Effector CD4-positive, alpha-beta T cell (primary cell): ENCODE measurements at places on chromosomes 2 and 18.

- DNase-seq, result no peak
Measured at GRCh38 chr2:202542142-202542541, 92.6 kb upstream of the FAM117B start.

DNA sequence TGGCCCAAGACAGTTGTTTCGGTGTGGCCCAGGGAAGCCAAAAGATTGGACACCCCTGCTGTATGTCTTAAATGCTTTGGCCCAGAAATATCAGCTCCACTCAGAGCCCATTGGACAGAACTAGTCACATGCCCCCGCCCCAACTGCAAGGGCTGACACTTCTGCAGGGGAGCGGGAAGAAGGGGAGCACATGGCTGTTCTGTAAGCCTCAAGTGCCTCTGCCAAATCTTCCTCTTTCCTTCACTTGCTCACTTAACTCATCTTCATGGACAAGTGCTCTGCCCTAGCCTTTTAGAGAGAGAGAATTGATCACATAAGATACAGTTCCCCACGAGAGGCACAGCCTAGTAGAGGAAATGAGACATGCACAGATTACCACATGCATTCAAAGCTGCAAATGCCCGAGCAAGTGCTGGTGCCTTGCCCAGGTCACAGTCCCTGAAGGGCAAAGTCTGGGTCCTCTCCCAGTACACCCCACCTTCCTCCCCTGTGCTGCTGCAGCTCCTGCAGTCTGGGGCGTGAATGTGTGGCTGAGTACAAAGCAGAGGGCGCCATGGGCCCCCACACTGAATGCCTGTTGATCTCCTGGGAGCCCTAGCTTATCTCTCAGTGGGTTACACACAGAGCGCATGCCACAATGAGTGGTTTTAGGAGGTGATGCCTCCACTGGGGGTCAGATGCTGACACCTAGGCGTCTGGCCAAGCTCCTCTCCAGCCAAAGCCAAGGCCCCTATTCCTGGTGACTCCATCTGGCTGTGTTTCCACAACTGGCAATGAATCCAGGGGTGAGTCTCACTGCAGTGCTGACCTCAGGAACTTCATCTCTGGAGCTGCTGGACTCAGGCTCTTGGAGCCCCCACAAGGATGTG is 135.3 kb downstream of the CTIF start:
- DNase-seq, result no peak

DNA sequence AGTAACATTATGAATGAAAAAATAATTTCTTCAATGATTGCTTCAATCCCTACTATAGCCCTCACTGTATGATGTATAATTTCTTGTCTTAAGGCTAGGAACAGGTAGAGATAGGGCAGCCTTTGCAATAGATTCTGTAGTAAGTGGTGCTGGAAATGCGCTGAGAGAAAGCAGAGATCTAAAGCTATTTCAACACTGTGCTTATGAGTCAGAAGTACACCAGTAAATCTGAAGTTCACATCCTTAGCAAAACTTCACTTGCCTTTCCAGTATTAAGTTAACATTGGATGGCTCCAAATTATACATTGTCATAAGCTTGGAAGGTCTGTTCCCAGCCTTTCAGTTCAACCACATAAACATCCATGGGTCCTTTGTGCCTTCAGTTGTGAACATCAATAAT is 178.2 kb upstream of the EPHA4 start:
- DNase-seq, result no peak

GRCh38 chr2:132448771-132449170 is 32.2 kb downstream of the GPR39 start:
- no peak for DNase-seq

DNA sequence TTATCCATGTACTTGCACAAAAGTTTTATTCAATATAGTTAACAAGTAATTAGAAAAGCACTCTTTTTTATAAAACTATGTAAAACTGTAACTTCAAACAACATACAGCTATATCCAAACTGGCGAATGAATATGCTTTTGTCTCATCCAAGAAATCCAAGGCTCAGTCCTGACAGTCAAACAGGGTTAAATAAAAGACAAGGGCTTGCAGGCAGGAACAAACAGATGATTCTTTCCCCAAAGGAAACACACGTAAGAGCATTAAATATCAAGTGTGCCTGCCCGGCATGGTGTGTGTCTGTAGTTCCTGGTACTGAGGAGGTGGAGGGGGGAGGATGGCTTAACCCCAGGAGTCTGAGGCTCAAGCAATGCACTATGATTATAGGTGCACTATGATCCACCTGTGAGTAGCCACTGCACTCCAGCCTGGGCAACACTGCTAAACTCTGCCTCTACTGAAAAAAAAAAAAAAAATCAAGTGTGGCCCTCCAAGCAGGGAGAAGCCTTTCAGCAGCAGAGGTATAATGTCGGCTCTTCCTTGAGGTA is 171.3 kb downstream of the DLGAP1 start:
- no peak for DNase-seq

- DNase-seq, result no peak
Measured at GRCh38 chr2:173221132-173221695, 133.5 kb upstream of the CDCA7 start.

DNA sequence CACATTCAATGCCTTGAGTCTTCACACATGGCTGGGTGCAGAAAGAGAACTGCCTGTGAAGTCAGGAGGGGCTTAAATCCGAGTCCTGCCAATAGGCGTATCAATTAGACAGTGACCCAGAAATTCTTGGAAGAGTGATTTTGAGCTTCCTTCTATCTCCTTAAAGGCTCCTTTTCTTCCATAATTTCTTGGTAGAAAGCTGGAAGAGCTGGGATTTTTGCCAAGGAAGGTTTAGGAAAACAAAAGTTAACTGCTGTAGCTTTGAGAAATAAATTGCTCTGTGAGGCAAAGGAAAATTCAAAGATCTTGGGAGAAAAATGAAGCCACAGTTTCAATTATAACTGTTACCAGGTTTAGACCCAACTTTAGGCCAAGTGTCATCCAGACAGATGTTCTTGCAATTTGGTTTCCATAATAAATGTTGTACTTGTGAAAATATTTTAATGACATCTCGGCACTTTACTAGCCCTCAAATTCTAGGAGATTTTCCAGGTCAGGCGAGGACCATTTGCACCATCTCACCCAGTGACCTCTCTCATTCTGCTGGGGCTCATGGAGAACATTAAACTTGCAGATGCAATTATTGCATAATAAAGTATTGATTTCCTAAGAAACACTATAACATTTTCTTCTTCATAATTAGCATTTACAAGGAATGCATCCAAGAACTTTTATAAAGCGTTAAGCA is 329.7 kb upstream of the MEIS1 start:
- DNase-seq, result no peak

DNA sequence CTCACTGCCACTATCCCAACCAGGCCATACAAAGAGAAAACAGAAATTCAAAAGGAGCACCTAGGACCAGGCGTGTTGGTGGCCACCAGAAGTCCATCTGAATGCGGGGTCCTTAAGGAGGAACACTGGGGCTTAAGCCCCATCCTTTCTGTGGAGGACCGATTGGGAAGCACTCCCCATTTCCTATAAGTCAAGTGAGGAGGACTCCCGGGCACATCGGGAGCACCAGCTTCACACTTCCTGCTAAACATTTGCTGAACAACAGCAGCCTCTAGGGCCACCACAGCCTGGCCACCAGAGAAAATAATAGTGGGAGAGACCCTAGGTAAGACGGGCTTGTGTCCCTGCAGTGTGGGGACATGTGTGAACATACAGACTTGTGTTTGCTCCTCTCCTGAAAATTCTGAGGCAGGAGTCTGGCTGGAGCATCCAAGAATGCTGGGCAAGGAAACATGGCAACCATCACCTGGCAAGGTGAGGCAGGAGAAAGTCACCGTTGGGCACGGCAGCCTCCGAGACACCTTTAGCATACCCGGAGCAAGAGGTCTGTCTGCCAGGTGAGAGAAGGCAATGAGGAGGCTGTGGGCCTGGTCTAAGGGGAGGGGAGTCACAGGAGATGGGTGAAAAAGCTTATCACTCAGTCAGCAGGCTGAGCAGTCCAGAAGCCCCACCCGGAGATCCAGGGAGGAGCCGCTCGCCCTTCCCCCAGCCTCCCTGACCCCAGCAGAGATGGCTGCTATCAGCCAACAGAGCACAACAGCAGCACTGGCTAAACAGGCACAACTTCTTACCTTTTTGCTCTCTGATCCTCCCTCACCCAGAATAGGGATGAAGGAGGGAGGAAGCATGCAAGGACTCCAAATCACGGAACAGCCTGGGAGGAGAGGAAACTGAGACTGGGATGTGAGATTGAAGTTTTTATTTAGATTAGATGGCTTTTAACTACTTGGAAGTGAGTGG is 282.3 kb downstream of the EIPR1 start:
- no peak for DNase-seq

DNA sequence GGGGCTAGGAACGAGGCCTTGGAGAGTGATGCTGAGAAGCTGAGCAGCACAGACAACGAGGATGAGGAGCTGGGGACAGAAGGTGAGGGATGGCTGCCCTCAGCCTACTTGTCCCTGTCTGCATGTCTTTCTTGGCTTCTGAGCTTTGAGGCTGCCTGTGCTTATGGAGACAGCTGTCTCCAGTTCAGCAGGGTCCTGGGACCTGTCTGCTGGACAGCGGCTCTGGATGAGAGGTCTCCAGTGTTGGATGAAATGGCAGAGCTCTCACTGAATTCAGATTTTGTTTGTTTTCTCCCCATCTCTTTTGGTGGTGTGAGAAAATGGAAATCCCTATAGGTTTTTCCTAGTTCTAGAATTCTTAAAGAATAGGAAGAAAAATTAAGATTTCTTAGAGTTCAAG is 54.8 kb downstream of the NTSR2 start:
- DNase-seq, result no peak

- DNase-seq, result no peak
Measured at GRCh38 chr2:212109792-212110680, 428.6 kb downstream of the ERBB4 start.

DNA sequence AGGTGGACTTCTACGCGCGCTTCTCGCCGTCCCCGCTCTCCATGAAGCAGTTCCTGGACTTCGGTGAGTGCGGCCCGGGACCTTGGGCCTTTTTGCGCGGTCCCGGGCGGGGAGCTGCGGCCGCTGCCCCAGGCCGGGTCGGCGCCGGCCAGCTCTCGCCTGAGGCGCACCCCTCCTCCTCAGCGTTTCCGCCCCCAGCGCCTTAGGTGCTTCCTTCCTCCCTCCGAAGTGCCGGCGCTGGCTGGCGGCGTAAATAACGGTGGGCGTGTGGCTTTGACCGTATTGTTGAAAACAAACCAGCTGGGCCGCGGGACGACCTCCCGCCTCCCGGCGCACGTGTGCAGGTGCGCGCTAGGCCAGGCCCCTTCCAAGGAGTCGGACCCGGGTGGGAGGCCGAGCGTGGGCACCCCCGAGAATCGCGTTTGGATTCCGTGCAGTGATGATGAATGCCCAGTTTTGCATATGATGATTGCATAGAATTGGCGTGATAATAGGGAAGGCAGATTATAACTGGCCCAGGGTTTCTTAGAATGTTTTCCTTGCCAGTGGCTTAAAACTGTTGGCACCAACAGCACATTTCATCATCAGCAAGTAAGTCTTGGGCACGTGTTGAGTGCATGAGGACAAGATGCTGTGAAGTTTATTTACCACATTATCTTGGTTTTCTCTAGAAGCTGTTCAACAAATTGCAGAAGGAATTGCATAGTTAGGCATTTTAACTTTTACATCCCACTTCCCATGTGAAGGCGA is 569 bp downstream of the PDK1 start:
- peak; percentile 40 for DNase-seq

- no peak for DNase-seq
Measured at GRCh38 chr2:57542081-57542480, 504.5 kb upstream of the VRK2 start.

DNA sequence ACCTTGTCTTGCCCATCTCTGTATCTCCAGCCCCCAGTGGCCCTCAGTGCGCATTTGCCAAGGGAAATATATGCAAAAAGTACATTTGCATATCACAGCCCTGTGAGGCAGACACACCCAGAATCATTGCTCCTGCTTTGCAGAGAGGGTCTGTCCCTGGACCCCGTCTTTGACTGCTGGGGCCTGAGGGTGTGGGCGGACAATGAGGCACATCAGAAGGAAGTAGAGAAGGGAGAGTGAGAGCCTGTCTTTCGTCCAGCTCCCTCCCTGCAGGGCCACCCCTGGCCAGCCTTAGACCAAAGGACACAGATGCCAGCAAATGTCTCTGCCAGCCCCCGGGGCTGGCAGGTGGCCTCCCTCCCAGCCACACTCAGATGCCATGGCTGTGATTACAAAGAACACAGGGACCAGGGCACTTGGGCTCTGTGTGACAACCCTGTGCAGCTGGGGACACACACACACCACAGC is 516.2 kb upstream of the MYT1L start:
- DNase-seq, result no peak

DNA sequence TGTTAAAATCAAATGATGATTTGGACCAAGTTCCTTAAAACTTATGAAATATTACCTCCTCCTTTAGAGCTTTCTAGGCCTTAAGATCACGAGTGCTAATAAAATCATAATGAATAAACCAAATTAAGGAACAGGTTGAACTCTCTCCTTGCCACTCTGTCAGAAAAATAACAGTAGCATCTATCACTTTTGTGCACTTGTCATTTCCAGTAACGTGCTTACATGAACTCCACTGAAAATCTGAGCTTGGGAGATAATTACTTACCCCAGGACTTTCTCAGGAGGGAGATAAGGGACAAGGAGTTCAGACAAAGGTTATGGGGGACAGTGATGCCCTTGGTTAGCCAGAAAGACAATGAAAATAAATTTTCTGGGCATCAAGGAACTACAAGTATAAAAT is 36.0 kb downstream of the EPB41L3 start:
- no peak for DNase-seq

DNA sequence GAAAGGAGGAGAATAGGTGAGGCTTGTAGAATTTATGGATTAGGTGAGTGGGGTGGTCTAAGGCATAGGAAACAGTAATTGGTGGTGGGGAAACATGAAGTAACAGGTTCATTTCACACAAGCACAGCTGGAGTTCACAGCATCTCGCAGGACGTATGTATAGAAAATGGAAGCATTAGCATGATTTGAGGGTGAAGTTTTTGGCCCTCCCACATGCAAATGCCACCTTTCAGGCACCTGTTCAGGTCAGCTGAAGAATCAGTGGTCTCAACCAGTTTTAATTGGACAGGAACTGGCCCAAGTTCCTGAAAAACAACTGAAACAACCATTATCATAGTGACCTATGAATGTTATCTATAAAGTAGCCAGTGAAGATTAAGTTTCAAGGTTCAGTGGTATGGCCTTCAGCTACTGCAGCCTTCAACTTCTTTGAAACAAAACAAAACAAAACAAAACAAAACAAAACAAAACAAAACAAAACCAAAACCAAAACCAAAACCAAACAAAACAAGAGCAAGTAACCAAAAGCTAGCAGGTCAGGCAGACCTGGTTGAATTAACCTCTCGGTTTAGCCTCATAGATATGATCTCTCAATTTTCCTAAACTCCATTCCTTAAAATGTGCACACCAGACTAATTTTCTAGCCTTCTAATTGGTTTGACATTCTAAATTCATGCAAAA is 102.1 kb upstream of the SPHKAP start:
- DNase-seq, result no peak

- no peak for DNase-seq
Measured at GRCh38 chr2:51997571-51997970, 965.6 kb upstream of the NRXN1 start.

GRCh38 chr2:160517731-160518130 is 24.1 kb upstream of the RBMS1 start:
- DNase-seq, result no peak
